ENCODE measurements at places on chromosomes 3 and 15.

- DNase-seq = peak; percentile 67
These were observed 9.1 kb upstream of the FOXB1 start for GRCh38 chr15:59994888-59995557.

DNA sequence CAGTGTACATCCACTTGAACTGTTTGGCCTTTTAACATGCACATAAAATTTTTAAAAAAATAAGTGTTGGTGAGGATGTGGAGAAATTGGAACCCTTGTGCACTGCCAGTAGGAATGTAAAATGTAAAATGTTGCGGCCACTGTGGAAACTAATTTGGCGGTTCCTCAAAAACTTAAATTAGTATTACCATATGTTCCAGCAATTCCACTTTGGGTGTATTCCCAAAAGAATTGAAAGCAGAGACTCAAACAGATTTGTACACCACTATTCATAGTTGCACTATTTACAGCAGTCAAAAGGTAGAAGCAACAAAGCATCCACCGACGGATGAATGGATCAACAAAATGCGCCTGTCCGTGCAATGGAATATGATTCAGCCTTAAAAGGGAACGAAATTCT, 55.2 kb upstream of the SEC61A1 start:
- DNase-seq = no peak

DNA sequence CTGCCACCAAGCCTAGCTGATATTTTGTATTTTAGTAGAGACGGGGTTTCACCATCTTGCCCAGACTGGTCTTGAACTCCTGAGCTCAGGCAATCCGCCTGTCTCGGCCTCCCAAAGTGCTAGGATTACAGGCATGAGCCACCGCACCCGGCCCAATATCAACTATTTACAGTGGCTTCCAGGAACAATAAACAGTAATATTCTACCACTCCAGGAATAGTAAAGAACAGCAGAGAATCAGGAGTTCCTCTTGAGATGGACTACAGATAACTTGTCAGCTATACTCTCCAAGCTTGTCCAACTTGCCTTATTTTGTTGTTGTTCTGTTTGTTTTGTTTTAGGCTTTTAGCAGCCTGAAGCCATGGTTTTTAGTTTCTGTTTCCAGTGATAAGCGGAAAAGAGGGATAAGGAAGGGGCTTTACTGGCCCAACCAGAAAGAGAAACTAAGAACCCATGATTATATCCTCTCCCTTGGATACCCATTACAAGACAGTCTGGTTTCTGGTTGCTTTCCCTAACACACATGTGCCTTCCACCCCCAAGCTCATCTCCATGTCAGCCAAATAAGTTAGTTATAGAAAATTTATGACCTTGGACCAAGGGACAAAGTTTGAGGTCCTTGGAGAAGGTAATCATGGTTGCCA, 36.7 kb downstream of the ARHGEF3 start:
- no peak for DNase-seq

DNA sequence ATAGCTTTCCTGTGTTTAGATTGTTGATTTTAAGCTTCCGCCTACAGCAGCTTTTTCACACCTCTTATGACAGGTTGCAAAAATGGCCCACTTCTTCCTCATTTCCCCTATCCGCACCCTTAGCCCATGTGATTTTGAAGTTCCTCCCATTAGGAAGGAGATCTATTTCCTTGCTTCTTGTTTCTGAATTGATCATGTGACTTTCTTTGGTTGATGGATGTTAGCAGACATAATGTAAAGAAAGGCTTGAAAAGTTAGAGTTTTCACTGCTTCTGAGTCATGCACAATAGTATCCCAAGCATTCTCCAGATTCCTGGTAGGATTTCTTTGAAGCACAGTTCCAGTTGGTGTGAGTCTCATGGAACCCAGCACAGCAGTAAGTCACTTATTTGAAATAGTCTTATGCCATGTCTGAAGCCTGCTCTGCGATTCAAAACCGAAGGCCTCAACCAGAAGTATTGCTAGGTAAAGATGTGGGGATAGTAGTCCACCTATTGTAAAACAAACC, 76.6 kb downstream of the EDEM1 start:
- no peak for DNase-seq

DNA sequence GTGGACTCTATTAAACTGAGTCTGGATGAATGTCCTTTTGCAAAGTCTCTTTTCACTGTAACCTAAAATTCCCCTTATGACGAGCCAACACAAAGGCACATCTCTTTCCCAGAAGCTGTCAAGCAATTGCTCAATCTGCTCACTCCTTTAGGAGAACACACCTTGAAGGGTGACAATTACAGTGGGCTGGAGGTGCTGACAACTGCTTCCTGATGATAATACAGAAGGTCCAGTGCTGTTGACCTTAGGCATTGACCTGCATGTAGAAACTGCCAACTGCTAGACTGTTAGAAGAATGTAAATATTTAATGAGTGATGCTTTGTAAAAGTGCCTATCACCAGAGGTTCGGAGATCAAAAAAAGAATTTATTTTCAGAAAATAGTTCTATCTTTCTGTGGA, 757.7 kb downstream of the GRM7 start:
- DNase-seq = no peak

DNA sequence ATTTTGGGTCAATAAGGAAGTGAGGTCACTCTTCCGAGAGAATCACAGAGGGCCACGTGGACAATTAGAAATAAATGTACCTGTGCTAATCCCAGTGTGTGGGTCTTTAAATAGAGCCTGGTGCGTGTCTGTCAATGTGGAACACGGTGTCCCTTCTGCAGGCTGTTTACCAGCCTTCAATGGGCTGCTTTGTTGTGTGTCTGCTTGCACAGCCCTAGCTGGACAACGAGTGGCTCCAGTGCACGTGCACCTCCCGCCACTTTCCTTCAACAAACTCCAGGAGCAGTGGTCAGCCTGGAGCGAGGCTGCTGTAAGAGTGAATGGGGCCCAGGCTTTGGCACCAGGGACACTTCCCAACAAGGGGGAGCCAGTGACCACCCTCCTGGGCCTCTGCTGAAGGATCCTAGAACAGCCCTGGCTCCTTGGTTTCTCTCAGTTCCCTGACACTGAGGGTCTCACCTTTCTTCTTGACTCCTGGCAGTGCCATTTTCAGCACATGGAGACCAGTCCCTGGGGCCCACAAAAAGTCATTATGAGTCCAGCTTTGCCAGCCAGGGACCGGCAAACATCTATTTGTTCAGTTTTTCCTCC, 76.1 kb downstream of the ISG20 start:
- no peak for DNase-seq

- no peak for DNase-seq
These were observed 8.7 kb upstream of the PKM start for GRCh38 chr15:72239652-72240051.

DNA sequence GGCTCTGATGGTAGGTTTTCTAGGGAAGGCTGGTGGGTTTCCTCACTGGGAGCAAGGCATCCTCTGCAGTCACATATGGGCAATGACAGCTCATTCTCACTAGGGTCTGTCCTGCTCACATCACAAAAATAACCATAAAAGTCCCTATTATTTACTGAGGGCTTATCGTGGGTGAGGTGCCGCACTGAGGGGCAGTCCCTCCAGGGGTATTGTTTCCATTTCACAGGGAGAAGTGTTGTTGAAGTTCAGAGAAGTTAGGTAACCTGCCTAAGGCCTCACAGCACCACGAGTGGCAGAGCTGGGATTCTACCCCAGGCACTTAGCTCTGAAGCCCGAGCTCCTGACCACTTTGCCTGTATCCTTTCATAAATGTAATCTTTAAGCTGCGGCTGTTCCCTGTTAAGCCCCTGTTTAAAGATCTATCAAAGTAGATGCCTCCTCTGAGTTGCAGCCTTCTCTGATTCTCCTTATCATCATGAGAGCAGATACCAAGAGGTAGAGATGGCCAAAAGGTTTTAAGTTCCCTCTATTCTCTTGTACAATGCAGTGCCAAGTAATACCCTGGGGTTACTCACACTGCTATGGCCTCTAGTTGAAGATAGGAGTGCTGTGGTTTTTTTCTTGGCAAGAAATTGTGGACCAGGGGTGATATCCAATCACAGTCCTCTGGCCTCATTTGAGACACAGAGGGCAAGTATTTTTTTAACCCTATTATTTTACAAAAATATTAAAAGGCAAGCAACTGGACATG, 107.0 kb downstream of the RPLP1 start:
- no peak for DNase-seq

DNA sequence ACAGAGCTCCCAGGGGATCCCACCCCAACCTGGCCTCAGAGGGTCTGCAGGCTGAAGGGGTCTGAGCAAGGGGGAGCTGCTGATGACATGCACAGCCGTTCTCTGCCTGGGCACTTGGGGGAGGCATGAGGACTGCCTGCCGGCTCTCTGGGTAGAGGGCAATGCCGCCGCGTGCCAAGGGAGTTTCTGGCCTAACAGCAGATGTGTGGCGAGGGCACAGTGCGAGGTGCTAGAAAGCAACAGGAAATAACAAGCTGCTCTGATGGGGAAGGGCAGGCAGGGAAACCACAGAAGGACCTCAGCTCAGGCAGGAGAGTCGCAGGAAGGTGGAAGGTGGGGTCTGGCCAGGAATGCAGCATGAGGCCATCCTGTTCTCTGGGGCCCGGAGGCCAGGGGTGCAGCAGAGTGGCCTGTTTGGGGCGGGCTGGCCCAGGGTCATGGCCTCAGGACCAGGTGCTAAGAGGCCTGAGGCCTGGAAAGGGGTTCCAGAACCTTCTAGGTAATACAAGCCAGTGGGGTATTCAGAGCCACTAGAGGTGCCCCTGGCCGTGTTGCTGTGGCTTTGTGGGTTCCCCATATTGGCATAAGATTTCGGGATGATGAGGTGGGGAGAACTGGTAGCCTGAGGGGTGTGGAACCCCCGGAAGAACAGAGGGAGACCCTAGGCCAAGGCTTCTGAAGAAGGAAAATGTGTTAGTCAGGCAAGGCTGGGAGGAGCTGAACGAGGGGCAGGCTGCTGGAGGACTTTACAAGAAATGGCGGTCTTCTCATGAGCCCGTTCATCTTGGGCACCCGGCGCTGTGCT, 41.2 kb downstream of the RGMA start:
- DNase-seq = no peak

DNA sequence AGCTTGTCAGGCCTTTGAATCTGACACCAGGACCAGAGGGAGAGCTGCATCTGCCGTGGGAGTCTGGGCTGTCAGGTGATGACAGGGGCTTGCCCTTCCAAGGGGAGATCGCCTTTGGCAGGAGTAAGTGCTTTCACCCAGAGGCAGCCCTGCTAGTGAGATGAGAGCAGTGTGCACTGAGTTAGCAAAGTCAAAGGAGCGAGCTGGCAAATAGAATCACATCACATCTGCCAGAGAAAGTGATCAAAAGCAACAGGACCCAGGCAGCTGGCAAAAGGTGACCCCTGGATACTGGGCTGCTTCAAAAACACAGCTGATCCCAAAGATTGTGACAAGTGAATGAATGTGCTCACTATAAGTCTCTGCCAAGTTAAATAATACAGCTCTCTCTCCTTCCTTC, 36.1 kb upstream of the PYDC2 start:
- no peak for DNase-seq

- DNase-seq = no peak
These were observed 103.6 kb downstream of the OTOL1 start for GRCh38 chr3:161600173-161600572.

DNA sequence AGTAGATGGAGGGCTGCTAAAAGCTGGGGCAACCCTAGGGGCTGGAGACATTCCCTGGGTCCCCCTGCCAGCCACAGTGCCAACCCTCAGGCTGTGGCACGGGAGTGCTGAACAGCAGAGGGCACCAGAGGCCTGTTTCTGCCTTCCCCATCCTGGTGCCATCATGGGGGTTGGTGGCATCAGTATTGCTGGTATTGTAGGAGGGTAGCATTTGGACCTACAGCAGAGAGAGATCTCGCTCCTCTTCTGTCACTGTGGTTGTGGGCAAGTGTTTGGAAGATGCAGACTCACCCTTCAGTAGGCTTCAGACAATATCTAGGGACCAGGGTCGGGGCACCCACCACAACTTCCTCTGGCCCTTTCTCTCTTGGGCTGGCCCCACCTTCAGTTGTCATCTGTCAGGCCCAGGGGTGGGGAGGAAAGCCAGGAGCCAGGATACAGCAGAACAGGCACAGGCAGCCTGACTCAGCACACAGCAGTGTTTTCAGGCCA, 123.5 kb downstream of the RPLP1 start:
- peak; percentile 56 for DNase-seq

GRCh38 chr3:9214185-9214584, 35.3 kb downstream of the SRGAP3 start:
- no peak for DNase-seq

- DNase-seq = no peak
These were observed 15.3 kb downstream of the FYCO1 start for GRCh38 chr3:45980229-45980813.

DNA sequence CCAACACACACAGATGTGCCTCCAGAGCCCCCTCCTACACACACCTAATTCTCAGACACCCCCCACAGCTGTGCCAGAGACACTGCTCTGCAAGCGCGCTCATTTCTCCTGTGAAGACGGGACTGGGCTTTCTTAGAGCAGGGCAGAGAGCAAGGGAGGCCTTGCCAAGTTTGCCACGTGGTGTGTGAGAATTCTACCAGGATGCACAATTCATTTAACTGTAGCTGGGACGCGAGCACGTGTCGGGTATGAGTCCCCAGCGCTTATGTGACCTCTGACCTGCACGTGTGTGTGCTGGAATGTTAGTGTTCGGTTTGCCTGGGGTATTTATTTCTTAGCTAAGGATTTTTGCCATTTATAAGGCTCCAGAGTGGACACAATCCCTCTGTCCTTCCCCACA, 37.0 kb downstream of the FEM1B start:
- no peak for DNase-seq

DNA sequence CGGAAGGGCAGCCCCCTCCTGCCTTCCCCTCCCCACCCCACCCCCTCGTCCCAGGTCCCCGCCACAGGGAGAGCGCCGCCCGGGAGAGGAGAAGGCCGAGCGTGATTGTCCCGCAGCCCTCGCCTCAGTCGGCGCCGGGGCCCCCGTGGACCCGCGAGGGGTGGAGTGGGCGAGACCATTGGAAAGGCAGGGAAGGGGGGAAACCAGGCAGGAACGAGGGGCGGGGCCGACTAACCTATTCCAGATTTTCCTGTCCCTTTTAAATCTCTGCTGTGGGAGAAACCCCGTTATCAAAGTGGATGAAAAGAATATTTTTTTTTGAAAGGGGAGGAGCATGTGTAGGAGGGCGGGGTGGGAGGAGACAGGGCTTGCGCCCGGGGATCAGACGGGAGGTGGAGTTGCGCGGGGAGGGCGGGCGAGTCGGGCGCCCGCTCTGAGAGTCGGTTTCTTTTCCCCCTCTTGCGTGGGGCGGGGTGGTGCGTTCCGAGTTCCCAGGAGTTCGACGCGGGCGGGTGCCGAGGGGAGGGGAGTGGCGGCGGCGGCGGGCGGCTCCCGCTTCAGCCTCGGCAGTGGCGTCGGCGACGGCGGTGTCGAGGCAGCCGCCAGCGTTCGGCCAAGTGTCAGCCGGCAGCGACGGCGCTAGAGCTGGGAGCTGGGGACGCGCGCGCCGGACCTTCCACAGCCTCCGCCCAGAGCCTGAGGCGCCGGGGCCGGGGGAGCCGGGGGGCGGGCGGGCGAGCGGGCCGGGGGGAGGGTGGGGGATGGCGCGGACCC, at the start of gene NECTIN3:
TSS of gene NECTIN3 (plus strand) at position 560 of the 774 bp plus-strand sequence. CDS start at position 762, 202 bp downstream.
- peak; percentile 94 for DNase-seq

GRCh38 chr3:152327203-152327602, 58.5 kb downstream of the MBNL1 start:
- no peak for DNase-seq

GRCh38 chr3:11717768-11718636, 74.3 kb upstream of the VGLL4 start:
- DNase-seq = no peak
